ENCODE measurements at places on chromosomes 7 and 10.

DNA sequence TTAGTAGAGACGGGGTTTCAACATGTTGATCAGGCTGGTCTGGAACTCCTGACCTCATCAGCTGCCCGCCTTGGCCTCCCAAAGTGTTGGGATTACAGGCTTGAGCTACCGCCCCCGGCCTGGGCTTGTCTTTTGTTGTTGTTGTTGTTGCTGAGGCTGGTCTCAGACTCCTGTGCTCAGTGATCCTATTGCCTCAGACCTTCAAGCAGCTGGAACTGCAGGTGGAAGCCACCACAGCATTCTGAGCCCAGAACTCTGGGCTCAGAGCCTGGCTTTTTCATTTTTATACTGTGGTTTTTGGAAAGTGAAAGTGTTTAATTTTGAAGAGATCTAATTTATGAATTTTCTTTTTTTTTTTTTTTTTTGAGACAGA, 16.2 kb upstream of the DNAJB6 start:
- no peak for DNase-seq

GRCh38 chr7:50711271-50712175, 71.2 kb downstream of the GRB10 start:
- DNase-seq = no peak

GRCh38 chr10:131786756-131787605, 113.8 kb upstream of the PPP2R2D start:
- DNase-seq = peak; percentile 29

DNA sequence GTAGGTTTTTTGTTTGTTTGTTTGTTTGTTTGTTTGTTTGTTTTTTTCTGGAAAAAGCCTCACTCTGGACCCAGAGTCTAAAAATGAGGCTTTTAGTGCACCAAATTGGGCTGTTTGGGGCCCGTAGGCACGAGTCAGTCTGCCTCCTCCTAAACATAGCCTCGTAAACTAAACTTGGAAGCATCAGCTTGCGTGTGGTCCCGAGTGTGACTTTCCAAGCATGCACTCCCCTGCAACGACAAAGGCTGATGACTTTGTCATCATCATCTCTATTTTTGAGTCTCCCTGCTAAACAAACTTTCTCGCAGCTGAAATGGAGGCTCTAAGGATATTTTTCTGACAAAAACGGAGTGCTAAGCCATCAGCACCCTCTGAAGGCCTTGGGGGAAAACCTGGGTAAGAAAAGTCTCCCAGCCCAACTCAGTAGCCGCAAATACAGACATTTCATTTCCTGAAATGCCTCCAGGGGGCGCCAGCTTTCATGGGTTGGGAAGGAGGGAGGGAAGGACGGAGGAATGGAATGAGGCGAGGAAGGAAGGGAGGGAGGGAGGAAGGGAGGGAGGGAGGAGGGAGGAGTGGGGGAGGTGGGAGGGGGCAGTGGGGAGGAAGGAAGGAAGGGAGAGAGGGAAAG, 245.9 kb downstream of the KCNMA1 start:
- no peak for DNase-seq

DNA sequence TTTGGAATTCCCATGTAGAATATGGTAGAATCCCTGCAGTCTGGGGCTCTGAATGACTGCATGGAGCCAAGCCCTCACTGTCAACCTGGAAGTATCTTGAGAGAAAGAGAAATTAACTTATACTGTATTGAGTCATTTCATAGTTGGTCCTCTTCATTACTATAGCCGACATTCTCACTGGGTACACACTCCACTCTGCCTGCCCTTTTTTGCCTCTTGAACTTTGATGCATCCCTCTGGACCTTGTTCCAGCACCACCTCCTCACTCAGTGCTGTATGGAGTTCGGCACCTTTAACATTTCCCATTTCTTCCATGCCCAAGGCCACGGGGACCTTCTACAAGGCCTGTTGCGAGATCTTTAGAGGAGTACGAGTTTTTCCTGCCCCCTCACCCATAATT, 4.6 kb upstream of the ARHGAP22 start:
- no peak for DNase-seq

DNA sequence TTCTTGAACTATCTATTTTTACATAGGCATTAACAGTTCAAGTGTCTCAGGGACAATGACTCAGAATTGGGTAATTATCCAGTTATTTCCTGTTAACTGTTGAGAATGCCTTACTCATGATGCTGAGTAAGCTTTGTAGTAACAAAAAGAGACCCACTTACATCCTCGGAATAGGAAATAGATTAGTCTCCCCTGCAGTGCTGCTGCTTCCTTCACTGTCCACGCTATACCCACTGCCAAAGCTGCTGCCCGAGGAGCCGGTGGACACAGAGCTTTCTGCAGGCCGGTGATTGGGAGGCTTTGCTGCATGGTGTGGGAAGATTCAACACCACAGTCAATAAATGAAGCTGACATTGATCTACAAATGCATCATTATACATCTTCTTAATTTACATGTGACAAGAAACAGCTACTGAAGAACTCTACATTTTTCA, 357.1 kb downstream of the PCLO start:
- DNase-seq = no peak

- no peak for DNase-seq
Measured at GRCh38 chr7:657565-658119, 68.9 kb upstream of the DNAAF5 start.

- DNase-seq = no peak
Measured at GRCh38 chr10:61589547-61590243, 73.0 kb upstream of the CABCOCO1 start.

- no peak for DNase-seq
Measured at GRCh38 chr10:124324451-124324850, 94.3 kb downstream of the OAT start.

All from stimulated activated CD4-positive, alpha-beta T cell treated with anti-CD3 and anti-CD28 coated beads, Interleukin-4, amount 100 ng/mL, for 24 hours (primary cell).